ENCODE measurements at places on chromosomes 2 and 18.

GRCh38 chr2:206154197-206154596 is 5.0 kb downstream of the NDUFS1 start:
- DNase-seq = no peak

GRCh38 chr2:32874931-32875330 is 71.8 kb upstream of the LTBP1 start:
- no peak for DNase-seq

DNA sequence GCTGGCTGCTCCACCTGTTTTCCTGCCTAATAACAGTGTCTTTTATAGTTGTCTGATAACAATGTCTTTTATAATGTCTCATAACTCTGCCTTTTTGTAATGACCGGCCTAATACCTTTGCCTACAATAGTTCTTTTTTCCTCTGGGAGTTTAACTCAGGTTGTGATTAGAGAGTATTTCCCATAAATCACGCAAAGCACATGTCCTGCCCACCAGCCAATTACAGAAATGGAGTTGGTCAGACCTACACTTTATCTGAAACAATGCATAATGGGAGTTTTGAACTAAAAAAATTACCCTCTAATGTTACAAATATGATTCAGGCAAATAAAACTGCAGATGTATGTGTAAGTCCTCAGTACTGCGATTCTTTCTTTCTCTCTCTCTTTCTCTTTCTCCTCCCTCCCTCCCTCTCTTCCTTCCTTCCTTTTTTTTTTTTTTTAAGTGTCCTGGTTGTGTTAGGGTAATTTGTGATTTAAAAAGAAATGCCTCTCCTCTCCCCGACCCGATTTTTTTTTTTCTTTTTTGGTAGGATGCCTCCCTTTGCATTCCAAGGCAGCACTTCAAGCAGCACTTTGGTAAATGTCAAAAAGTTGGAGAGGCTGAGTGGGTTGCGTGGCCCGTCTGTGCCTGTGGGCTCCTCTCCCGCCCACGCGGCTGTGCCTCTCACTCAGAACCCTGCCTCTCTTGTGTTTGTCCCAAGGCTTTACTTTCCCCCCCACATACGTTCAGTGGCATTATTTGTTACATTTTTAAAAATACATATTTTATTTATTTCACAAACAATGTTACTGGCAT is 147.3 kb downstream of the AGAP1 start:
- no peak for DNase-seq

DNA sequence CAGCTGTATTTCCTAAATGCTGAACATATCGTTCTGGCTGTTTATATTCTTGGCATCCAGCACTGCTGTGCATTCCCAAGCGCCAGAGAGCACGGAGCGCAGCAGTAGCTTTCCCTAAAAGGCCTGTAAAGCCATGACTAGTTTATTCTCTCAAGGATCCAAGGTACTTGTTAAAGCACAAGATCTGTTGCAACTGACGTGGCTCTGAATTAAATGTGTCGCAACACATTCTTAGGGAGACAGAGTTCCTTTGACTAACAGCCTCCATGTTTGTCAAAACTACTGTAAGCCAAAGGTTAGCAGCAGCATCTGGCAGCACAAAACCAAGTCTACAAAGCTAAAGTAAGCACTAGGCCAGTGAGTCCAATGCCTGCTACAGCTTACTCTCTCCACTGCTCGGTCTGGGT is 188.6 kb upstream of the FN1 start:
- DNase-seq = no peak

- DNase-seq = no peak
These were observed 88.5 kb upstream of the RBMS1 start for GRCh38 chr2:160582081-160582480.

DNA sequence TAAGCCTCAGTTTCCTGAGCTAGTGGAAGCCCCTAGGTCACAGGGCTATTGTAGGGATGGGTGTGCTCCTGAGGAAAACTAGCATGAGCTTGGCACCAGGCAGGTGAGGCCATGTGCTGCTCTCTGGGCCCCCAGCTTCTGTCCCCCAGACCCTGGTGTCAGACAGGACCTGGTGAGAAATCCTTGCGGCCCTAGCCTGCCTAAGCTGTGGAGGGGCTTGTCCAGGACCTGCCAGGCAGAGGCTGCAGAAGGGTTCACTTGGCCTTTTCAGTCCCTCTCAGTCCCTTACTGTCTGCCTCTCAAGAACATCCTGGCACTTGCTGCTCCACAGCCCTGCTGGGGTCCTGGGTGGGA is 58.4 kb downstream of the ZFP36L2 start:
- no peak for DNase-seq

DNA sequence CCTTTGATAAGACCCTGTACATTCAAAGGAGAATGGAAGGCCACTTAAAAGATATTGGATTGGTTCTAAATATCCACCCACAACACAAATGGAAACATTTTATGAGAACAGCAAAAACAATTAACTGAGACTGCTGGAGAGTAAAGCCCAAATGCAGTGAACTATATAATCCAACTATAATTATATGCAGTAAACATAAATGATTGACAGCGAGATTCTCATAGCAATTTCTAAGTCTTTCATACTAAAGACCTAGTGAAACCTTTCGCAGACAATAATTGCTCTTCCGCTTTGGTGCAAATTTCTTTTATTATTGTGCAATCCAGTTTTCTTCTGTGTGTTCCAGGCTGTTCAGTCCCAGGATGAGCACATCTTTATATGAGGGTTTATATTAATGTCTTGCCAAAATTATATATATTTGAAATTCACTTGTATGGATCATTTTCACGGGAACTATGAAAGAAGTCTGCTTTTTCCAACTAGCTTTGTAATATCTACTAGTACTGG is 190.9 kb downstream of the ST6GAL2 start:
- no peak for DNase-seq

- no peak for DNase-seq
These were observed 143.9 kb downstream of the ZBTB7C start for GRCh38 chr18:48265328-48265727.

GRCh38 chr2:234770031-234770506 is 181.7 kb upstream of the SH3BP4 start:
- no peak for DNase-seq

GRCh38 chr18:68489013-68489792 is 225.7 kb downstream of the TMX3 start:
- DNase-seq = no peak

DNA sequence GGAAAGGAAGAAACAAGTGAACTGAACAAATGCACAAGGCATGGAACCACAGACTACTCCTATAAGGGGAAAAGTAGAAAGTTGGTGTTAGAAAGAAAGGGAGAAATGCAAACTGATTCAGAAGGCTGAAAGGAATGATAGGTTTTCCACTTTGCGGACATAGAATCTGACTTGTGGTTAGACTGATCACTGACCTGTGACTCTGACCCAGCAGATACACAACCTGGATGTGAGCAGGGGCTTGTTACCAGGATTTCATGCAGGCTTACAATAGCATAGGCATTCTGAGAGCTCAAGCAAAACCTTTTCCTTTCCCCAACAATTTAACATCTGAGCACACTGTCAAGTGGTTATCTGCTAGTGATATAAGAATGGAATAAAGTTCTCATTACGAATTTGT is 237.0 kb upstream of the CDH20 start:
- no peak for DNase-seq

DNA sequence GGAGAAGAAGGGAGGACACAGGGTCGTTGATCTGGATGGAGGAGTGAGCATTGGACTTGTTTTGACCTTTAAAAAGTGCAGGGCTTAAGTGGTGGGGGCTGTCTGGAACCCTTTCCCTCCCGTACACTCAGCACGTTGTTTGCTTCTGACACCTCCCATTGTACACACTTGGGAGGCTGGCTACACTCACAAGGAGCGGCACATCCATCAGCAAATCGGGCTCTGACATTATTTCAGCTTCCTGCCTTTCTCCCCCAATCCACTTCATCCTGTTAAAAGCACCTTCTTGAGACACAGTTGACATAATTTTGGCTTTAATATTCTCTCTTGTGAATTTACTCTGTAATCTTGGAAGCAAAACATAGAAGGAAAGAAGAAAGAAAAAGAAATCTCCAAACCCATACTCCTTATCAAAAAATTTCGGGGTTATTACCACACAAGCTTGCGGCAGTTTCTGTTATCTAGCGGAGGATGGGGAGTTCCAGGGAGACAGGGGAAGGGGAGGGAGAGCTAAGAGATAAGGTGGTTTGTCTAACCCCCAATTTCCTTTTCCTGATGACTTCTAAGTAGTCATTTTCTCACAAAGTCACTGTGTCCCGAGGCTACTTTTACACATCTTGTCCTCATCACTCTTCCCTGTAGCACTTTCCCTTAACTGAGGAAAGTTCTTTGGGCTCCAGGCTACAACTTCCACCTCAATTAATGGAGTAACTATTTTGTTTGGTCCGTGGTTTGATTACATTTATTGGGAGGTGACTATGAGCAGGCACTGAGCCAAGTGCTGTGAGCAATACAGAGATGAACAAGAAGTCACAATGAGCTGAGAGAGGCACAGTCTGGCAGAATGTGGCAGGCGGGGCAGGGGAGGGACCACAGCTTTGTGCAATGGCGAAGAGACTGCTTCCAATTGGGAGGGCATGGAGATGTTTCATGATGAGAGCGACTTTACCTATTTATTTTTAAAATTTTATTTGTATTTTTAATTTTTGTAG is 240.1 kb upstream of the MEX3C start:
- DNase-seq = no peak

DNA sequence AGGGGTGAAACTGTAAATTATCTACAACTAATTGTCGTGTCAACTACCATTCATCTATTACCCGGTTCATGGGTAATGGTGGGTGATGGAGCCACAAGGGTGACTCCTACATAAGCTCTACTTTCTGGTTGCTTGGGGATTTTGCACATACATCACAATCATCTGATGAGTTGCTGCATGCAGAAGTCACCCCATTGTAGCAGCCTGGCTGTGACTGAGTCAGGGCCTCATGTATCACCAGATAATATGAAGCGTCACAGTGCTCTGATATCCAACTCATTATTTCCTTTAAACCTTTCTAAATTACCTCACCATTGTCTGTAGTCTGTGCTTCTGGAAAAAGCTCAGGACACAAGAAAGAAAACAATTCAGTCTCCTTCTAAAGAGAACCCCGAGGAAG is 32.4 kb upstream of the GORASP2 start:
- no peak for DNase-seq

DNA sequence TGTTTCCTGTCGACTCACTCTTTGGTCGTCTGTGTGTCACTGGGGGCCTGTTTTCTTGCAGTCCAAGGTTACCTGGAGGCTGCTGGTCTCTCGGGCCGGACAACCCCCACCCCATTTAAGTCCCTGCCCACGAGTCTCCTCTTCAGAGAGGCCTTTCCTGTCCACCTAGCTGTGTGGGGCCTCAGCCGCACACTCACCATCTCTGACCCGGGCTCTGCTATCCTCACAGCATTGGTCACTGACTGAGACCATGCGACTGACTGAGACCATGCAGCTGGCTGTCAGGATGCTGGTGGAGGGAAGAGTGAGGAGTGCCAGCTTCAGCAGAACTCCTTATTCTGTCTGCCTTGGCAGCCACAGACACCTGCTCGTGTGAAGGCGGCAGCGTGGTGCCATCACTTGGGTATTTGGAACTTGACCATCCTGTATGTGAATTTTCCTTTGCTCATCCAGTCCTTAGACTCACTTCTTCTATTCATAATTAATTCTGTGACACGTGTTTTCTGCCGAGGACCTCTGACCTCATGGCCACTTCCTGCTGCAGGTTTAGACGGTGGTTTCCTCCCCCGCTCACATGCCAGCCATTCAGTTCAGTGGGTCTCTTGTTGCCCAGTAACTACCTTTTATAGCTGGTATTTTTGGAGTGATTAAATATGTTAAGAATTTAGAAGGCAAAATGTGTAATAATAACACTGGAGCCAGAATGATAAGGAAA is 47.5 kb upstream of the ASB1 start:
- no peak for DNase-seq

- DNase-seq = no peak
These were observed 14.8 kb downstream of the ASB1 start for GRCh38 chr2:238441262-238442114.

DNA sequence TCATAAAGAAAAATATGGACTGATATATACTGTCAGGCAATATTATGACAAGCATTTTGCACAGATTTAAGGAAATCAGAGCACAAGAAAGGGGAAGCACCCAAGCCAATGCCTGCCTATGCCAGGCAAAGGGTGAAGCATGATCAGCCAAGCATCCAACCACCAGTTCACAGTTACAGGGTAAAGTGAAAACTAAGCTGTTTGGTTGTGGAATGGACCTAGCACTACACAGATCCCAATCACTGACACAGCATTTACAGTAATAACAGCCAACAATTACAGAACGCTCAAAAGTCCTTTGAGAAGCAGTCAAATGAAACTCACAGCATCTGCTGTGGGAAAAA is 90.3 kb downstream of the SP3 start:
- no peak for DNase-seq

DNA sequence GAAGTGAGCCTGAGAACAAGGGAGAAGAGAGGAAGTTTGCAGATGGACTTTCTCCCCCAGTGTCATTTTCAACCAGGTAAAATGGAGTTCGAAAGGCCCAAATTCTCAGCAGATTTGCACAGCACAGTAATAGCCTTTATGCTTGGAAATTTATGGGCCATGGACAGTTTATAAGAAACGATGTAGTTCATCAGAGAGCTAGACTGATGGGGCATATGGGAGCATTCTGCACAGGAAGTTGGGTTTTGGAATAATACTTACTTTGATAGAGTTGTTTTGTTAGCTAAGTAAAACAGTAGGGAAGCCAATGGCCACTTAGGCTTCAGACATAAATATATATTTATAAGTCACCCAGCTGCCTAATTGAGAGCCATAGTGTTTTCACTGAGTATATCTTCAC is 169.4 kb downstream of the MEIS1 start:
- DNase-seq = no peak

DNA sequence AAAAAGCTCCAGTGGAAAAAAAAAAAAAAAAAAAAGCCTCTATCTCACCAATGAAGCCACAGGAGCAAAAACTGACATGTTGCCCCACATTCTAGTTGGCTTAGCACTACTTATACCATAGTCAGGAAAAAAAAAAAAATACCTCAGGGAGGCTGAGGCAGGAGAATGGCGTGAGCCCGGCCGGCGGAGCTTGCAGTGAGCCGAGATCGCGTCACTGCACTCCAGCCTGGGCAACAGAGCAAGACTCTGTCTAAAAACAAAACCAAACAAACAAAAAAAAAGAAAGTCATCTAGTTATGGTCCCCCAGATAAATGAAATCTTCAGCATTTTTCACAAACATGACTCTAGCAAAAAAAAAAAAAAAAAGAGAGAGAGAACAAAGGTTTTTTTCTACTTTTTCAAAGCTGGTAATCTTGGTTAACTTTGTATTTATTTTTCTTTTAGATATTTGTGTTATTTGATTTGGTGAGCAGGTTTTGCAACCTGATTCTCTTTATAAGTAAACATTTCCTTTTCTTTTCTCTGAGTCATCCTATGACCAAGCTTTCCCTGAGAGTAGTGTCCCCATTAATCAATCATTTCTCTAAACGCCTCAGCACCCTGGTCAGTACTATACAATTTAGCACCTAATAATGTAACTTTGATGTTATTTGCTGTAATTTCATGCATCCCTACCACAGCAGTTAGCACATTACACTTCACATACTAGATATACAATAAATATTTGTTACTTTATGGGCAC is 273.7 kb upstream of the PIK3C3 start:
- DNase-seq = no peak

GRCh38 chr2:10332402-10333246 is 29.9 kb downstream of the HPCAL1 start:
- DNase-seq = no peak
